Activated CD4-positive, alpha-beta T cell treated with anti-CD3 and anti-CD28 coated beads for 24 hours (primary cell): ENCODE measurements at places on chromosomes 5 and 9.

DNA sequence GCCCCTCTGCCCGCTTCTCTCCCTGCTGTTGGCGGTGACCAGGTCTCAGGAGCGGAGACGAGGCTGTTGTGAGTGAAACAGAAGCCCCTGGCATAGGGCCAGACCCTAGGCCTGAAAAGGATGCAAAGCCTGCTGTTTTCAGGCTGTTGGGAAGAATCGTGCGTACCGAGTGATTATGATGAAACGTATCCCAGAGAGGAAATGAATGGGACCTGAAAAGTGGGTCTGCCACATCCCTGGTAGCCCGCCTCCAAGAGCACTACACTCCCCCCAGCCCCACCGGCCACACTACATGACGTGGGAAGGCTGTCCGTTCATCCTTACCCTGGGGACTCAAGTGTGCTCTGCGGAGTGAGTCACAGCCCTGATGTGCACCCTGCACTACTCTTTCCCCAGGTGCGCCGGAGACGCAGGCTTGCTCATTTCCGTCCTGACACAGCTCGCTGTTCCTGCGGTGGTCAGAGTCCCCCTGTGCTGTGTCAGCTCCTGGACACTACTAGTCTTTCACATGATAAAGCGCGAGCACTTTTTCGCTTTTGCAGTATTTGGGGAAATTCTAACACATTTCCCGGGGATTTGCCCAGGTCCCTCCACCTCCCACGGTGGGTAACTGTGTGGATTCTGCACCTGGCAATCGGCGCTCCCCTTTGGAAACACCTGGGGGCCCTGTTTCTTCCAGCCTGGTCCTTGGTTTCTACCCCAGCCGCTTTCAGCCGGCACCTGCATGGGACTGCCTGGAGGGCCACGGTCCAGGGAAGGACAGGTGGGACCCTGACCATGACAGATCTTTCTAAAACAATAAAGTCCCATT is 91.5 kb downstream of the ANKRD33B start:
- no peak for DNase-seq

DNA sequence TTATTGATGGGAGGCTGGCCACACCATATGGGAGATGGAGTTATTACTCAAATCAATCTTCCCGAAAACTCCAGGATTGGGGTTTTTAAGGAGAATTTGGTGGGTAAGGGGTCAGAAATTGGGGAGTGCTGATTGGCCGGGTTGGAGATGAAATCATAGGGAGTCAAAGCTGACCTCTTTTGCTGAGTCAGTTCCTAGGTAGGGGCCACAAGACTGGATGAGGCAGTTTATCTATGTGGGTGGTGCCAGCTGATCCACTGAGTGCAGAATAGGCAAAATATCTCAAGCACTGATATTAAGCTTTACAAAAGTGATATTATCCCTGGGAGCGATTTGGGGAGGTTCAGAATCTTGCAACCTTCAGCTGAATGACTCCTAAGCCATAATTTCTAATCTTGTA is 75.7 kb upstream of the CLINT1 start:
- DNase-seq: no peak

DNA sequence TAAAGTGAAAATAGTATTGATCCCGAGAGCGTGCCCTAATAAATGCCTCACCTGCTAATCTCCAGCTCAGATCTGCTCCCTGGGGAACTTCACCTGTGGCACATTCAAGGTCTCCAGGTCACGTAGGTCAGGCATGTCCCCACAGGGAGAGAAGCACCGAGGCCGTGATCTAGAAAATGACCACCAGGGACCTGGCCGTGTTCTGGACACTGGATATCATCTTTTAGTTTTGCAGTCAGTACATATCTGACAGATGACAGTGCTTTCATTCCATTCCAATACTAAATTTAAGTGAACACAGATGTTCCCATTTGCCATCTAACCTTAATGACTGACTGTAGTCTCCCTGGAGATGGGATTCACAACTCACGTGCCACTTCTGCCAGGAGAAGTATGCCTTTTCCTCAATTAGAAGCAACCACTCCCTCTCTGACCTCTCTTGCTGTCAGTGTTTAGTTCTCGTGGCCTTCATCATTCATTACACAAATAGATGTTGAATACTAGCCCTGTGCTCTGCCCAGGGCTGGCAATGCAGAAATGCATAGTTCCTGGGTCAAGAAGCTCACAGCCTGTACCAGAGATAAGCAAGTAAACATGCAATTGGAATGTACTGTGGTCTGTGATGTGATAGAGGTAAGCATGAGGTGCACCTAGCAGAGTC is 276.5 kb downstream of the NTRK2 start:
- no peak for DNase-seq

DNA sequence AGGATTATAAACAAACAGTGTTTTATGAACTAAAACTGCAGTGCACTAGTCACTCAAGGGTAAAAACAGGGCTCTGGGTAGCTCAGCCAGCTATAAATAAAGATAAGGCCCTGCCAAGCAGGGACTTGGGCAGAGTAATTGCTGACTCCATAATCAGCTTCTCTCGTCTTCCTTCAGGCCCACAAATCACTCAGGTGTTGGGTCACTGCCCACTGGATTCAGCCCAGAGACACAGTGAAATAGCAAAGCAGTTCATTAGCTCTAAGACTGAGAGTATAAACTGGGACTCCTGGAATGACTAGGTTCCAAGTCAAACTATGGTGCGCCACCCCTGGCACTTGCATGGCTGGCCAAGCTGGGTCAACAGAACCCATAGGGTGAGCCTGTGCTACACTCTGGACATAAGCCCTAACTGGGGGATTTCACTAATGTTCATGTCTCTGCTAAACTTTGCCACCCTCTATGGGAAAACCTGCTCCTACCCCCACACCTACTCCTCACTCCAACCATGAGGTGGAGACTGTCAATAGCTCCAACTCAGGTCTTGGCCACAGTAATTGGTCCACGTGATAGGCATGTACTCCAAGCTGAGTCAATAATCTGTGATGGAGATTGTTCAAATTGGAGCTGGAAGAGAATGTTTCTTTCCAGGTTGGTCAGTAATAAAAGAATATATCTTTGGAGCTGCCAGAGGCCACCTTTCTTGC is 158.5 kb downstream of the SLIT3 start:
- no peak for DNase-seq

DNA sequence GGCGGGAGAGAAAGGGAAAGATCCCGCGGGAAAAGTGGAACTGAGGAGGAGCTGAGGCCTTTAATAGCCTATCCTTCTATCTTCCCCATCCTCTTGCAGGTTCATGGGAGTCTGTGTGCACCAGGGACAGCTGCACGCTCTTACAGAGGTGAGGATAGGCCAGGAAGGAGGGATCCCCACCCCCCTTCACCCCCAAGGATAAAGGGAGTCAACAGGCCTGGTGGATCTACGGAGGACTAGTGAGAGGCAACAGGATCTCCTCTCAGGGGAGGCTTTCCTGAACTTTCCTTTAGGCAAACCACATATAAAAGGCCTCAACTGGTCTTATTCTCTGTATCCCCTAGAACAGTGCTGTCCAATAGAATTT is 1.1 kb downstream of the TESK1 start:
- no peak for DNase-seq

- DNase-seq: no peak
These were observed 24.8 kb upstream of the PRDM9 start for GRCh38 chr5:23482642-23483041.

DNA sequence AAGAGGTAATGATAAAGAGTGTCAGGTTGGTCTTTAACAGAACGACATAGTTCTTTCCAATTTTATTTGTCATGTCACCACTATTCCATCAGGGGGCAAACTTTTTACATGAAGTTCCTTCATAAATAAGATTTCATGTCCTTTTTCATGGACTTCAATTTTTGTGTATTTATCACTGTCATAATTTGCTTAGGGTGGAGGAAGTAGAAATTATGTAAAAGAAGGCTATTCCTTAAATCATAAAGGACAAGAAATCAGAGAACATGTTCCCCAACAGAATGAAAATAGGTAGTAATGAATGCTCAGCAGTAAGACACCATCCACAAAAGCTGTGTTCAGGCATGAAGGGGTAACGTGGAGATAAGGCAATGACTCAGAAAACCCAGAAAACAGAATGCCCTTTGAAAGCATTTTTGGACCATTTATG is 72.7 kb downstream of the ZFAND5 start:
- no peak for DNase-seq

- no peak for DNase-seq
These were observed 112.3 kb downstream of the PCSK1 start for GRCh38 chr5:96320797-96321196.

- no peak for DNase-seq
These were observed 68.5 kb downstream of the KLHL3 start for GRCh38 chr5:137667341-137667740.

DNA sequence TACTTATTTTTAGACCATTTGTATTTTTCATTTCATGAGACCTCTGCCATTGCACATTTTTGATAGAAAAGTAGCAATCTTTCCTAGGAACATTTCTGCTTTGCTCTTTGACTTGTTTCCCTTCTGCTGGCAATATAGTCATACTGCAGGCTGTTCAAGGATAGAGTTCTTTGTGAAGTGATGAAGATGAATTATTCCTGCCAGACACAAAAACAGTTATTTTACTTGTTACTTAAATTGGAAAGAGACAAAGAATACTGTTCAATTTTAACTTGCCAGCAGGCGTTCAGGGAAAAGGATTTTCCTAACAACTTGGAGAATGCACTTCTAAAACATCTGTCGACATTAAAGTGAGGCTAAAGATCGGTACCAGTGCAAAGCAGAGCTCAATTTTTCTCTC is 251.7 kb upstream of the ACTBL2 start:
- no peak for DNase-seq

DNA sequence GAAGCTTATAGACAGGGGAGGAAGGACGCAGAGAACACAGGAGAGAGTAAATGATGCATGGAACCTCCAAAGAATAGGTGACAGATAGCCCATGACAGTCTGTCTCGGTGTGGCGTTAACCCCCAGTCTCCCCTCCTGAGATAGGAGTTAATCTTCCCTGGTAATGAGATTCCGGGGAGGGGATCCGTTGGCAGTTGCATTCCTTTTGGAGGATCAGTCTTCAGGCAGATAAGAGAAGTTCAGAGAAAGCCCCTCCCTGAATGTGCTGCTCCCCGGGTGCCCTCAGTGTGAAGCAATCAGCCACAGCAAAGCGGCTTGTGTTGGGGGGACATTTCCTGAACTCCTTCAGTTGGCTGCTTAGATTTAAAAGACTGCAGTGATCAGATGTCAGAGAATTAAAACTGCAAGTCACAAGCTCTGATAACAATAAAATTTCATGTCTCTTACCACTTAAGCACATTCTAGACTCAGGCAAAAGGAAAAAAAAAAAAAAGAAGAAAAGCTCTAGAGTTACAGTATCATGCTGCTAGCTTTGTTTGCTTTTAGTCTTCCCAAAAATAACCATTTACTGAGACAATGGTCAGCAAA is 121.1 kb downstream of the EGFLAM start:
- DNase-seq: no peak

- no peak for DNase-seq
These were observed 131.0 kb upstream of the ASTN2 start for GRCh38 chr9:117545846-117546245.

- no peak for DNase-seq
These were observed 176.7 kb upstream of the PPP2R2B start for GRCh38 chr5:147055089-147055826.

- DNase-seq: no peak
These were observed 424.8 kb downstream of the TLE1 start for GRCh38 chr9:81264516-81264915.

DNA sequence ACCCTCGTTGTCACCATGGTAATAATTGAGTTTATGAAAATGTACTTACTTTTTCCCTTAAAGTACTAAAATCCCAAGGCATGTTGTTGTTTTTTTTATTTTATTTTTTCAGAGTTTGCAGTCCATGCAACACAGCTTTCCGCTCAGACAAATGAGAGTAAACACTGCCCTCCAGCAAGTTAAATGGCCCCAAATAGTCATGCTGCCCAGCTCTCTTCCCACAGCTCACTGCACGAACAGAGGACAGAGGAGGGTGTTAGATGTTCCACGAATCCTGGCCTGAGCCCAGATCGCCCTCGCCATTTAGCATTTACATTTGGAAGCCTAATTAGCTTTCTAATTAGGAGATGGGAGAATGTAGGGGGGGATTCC is 1.9 kb downstream of the NIM1K start:
- no peak for DNase-seq

DNA sequence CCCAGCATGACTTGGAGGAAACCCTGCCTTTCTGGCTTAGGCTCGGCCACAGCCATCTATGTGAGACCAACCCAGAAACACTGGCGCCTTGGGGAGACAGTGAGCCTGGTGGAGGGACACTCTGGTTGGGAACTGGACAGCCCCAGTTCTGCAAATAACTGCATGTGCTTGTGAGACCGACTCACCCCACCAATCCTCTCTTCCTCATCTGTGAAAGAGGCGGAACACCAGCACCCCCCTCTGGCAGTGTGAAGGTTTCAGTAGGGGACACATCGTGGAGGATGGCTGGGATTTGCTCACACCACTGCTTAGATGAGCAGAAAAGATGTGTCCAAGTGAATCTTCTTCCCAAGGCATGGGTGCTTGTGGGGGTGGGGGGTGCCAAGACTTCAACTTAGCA is 43.4 kb upstream of the N4BP3 start:
- peak; percentile 19 for DNase-seq

- no peak for DNase-seq
These were observed 190.7 kb upstream of the SLC27A6 start for GRCh38 chr5:128774605-128775004.

GRCh38 chr9:114725930-114726329 is 43.9 kb upstream of the TEX48 start:
- no peak for DNase-seq

- no peak for DNase-seq
These were observed 152.3 kb upstream of the ANKH start for GRCh38 chr5:15023846-15024245.

DNA sequence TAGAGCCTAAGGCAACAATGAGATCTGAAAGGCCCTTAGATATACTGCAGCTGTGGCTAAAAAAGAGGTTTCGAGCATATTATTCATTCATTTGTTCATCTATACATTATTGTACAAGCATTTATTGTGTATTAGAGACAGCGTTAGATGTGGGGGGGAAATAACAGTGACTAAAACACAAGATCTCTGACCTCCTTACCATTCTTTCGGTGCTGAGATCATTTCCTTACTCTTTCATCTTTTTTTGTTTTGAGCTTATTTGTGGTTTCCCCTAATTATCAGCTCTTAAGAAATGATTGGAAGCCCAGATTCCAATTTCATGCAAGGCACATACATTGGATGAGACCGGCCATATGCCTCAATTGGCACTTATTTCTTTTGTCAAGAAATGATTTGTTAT is 113.2 kb downstream of the SEC61B start:
- no peak for DNase-seq

- no peak for DNase-seq
These were observed 13.3 kb downstream of the ITGA2 start for GRCh38 chr5:53002491-53002890.

- DNase-seq: no peak
These were observed 17.0 kb downstream of the MRNIP start for GRCh38 chr5:179841621-179842020.

GRCh38 chr9:130846487-130847305 is 11.6 kb downstream of the ABL1 start:
- DNase-seq: no peak

GRCh38 chr9:100317706-100318105 is 35.0 kb downstream of the TEX10 start:
- no peak for DNase-seq

- no peak for DNase-seq
These were observed 193.2 kb upstream of the CDH6 start for GRCh38 chr5:31000287-31000686.
